ENCODE measurements at places on chromosomes 5 and 9.

GRCh38 chr5:168869615-168870227 lies 290.6 kb upstream of the PANK3 start:
- no peak for DNase-seq

GRCh38 chr5:139684881-139685749 lies 37.0 kb downstream of the CXXC5 start:
- no peak for DNase-seq

DNA sequence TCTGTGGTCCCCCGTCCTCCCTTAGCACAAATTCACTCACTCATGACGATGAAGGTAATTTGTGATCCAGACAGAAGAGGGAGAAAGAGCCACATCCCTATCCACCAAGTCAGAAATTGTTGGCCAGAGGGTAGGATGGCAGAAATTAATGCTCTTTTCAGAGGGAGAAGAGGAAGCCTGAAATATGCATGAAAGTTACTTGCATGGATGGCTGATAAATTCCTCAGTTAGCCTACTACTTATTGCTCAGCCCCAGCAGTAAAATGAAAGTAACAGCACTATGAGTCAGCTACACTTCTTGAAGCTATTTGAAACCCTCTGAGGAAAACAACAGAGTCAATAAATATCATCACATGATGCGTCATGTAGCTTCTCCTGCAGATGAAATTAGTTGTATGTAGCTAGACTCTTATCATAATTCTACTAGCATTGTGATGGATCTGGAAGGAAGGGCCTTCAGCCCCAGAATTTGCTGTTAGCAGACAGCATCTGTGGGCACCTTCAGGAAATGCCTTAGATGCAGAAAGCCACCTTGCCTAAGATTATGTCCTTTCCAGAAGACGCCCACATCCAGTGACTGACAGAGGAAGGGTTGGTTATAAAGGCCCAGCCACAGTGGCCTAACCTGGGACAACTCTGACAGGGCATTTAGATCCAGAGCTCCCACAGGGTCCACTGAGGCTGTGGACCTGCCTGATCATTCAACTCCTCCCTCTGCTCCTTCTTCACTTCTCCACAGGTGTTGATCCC lies 81.2 kb upstream of the CCDC112 start:
- DNase-seq = no peak

DNA sequence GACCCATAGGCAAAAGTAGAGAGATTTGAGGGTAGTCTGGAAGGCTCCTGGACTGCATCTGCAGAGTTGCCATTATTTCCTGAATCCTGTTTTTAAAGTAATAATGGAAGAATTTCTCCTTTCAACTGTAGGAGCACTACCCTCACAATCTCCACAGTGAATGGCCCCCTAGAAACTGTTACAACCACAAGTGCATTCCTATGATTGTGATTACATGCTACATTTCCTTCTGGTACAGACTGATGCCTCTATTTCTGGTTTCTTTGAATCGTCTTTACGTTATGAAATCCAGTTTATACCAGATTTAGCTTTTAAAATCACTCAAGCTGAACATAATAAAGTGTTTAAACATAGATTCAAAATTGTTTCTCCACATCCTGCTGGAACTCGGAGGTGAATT lies 49.4 kb downstream of the FRMPD1 start:
- no peak for DNase-seq

GRCh38 chr9:91302831-91303230 lies 58.9 kb downstream of the AUH start:
- peak; percentile 12 for DNase-seq

- DNase-seq = peak; percentile 52
These were observed 118.1 kb downstream of the NUDT12 start for GRCh38 chr5:103444333-103445038.

DNA sequence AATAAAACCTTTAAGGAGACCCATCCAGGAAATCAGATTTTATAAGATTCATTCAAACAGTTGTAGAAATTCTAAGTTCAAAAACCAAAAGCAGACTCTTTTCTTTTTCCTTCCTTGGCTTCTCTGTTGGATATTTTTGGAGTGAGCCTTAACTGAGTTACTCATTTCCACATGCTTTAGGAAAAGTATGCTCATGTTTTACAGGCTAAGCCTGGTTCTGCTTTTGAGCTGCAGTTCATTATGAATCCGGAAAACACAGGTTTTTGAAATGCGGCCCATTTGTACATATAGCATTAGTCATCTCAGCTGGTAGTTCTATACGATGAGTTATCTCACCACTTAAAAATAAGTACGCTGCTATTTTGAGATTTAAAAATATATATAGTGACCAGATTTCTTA lies 156.6 kb upstream of the DMRT1 start:
- no peak for DNase-seq

DNA sequence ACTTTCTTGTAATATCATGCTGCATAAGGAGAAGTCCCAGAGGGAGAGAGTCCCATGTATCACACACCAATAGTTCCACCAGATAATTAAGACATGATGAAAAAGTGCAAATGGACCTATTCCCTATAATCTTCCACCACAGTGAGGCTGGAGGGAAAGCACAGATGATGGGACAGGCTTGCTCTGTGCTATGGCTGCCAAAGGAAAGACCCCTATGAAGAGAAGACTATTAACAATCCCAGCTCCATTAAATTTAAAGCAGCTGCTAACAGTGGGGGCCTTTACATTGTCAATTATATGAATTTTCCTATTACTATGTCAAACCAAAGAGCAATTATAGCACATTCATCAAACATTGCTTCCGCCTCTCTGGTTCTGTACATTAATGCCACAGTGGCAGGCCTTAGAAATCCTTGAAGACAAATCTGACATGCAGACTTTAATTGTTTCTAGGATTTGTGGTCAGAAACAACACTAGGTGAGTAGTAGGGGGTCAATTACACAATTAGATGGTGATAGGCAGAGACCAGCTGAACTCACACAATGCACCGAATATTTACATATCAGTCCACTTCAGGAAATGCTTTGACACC lies 551.3 kb downstream of the TLE1 start:
- DNase-seq = no peak

- peak; percentile 79 for DNase-seq
These were observed 24.6 kb downstream of the NR2F1 start for GRCh38 chr5:93607367-93608258.

- DNase-seq = peak; percentile 80
These were observed 28.7 kb upstream of the MEGF9 start for GRCh38 chr9:120742951-120743416.

GRCh38 chr5:94841598-94842322 lies 223.3 kb downstream of the SLF1 start:
- DNase-seq = no peak

DNA sequence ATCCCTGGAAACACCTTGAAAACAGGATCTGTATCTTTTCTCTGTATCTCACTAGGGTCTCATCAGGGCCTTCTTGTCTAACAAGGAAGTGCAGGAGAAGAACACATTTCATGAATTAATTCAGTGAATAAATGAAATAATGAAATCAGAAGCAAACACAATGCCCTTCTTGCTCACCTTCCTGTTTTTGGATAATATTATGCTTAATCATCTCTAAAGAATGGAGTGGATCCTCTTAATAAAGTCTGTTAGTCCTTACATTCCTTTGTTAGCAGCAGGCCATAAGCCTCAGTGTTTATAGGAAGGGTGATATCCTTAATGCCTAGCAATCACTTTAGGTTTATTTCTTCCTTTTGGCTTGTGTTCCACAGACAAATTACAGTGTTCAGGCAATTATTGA lies 837.1 kb upstream of the SEMA6A start:
- no peak for DNase-seq

DNA sequence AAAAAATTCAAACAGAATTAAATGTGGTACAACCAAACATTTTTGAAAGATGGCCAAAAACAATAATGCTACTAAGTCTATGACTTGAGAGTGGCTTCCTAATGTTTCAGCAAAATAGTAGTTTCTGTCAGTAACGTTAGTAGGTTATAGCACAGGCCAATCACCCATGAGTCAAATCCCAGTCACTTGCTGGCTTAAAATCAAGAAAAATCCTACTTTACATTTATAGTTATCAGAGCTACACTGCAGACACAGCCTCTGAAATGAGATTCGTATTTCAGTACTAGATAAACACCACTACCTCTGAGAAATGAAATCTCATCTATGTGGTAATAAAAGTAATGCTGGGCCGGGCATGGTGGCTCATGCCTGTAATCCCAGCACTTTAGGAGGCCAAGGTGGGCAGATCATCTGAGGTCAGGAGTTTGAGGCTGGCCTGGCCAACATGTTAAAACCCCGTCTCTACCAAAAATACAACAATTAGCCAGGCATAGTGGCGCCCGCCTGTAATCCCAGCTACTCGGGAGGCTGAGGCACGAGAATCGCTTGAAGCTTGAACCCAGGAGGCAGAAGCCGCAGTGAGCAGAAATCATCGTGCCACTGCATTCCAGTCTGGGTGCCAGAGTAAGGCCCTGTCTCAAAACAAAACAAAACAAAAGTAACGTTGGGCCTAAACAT lies 6.1 kb downstream of the ZDHHC21 start:
- no peak for DNase-seq

GRCh38 chr5:125113328-125113727 lies 366.9 kb upstream of the ZNF608 start:
- no peak for DNase-seq

GRCh38 chr9:7860335-7860709 lies 60.7 kb upstream of the DMAC1 start:
- DNase-seq = no peak

- no peak for DNase-seq
These were observed 2.9 kb downstream of the HIGD2A start for GRCh38 chr5:176391479-176391878.

GRCh38 chr5:83472508-83473345 lies 1.2 kb downstream of the VCAN start:
- DNase-seq = peak; percentile 42

GRCh38 chr9:99392986-99393385 lies 170.9 kb downstream of the SEC61B start:
- DNase-seq = no peak

DNA sequence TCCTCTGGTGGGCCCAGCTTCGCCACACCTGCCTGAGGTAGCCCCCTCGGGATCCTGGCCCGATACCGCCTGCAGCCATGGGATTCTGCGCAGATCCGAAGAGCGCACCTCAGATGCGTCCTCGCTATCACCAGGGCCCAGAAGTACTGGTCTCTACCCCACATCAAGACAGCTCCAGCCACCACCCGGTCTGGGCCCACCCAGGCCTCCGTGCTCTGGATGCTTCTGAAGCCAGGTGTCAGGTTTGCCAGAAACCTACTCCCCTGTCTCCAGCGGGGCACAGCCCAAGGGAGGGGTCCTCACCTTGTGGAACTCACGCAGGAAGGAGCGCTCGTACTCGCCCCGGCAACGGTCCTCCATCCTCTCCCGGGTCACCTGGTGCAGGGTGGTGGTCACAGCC lies 2.4 kb downstream of the ANAPC2 start:
- no peak for DNase-seq

DNA sequence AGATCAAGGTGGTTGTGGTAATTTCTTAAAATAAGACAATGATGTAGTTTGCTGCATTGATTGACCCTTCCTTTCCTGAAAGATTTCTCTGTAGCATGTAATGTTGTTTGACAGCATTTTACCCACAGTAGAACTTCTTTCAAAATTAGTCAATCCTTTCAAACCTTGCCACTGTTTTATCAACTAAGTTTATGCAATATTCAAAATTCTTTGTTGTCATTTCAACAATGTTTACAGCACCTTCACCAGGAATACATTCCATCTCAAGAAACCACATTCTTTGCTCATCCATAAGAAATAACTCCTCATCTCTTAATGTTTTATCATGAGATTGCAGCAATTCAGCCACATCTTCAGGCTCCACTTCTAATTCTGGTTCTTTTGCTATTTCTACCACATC lies 43.8 kb downstream of the NR2F1 start:
- DNase-seq = no peak

GRCh38 chr5:123303802-123304201 lies 119.4 kb downstream of the CEP120 start:
- no peak for DNase-seq

- no peak for DNase-seq
These were observed 113.3 kb downstream of the MTREX start for GRCh38 chr5:55421074-55421529.

DNA sequence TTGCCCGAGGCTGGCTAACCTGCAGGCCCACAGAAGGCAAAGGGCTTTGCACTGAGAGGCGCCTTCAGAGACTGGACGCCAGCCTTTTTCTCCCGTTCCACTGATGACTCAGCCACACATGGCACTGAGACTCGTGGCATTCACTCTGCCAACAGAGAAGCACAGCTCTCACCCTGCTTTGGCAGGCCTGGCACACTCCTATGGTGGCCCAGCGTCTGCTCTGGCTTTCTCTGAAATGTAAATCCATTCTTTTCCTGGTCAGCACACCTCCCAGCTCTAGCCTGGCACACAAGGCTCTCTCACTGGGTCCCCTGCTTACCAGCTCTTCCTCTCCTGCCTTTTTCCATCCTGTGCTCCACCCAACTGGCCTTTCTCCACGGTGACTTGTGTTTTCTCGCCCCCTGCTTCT lies 5.9 kb upstream of the MELK start:
- no peak for DNase-seq

DNA sequence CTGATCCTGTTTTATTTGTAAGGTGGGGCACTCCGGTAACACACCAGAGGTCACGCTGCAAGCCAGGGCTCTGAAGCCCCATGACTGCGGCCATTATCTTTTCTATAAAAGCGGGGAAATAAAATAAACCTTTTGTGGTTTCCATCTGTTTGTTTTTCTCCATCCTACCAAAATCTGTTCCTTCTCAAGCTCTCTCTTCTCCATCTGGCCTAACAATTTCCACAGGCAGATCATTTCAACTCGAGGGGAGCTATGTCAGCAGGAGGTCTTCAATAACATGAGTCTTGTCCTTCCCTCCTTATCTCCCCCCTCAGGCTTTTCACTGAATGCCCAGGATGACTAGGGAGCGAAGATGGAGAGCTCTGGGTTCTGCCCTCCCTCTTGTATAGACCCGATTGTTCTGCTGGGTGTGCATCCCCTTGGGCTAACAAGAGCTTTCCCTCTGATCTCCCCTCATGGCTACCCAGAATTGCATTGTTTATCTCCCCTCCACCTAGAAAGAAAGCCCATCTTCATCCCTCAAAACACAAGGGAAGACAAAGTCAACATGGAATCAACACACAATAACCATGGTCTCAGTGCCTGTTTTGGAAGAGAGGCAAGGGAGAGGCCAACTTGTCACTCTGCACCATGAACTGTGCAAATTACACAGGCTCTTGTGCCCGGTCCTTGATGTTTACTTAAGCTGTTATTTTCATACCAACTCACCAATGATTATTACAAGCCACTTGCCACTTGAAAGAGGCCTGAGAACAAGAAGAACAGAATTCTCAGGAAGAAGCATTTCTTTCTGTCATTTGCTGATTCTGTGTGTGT lies 187.8 kb downstream of the FANCC start:
- DNase-seq = no peak
